ENCODE measurements at places on chromosomes 16 and 17. TPM values are rescaled to one million over a fixed set of nuclear protein-coding genes. Genes with fewer than 3 reads are reported as not detected.

EPN3 gene
- total RNA-seq: 5.8 TPM

COPZ2 gene
- not detected for total RNA-seq

ARL2BP gene
- total RNA-seq: 13.6 TPM

TBC1D24 gene
- total RNA-seq: 21.5 TPM

KRT31 gene
- not detected for total RNA-seq

DNA sequence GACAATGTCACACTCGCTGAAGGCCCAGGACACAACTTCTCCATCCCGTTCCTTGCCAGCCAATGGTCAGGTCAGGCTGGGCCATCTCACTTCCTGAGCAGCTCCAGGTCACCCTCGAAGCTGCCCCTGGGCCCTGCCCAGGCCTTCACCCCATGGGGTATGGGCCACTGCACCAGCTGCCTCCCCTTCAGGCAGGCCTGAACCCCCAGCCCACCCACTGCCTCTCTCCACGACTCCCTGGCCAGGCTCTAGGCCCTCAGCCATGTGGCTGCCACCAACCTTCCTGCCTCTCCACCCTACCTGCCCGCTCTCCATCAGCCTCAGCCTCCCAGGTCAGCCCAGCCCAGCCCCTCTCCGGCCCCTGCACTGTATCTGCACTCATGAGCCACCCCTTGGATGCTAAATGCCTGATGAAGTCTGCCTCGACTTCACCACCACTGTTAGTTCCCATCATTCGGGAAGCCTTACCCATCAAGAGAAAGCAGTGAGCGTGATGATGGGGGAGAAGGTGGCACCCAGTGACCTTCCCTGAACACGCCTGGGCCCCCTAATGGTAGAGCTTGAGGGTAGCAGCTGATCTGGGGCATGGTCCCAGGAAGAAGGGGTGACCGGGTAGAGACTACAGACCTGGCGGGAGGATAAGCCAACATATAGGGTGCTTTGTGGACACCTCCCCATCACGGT, 30.9 kb upstream of the C16orf95 start:
- DNase-seq: no peak
- no peaks in the 10 kb centered on the region for H3K27me3 ChIP-seq
- H3K4me3 ChIP-seq: no peak overlapping the region

- DNase-seq: no peak
- no peaks in the 10 kb centered on the region for H3K27me3 ChIP-seq
- no peaks in the 10 kb centered on the region for H3K4me1 ChIP-seq
- H3K27ac ChIP-seq: no peak overlapping the region
- H3K36me3 ChIP-seq: no peaks in the 10 kb centered on the region
Observed at GRCh38 chr17:65785109-65785508, 223.7 kb upstream of the AXIN2 start.

GRCh38 chr17:56863974-56864373, 30.0 kb downstream of the DGKE start:
- no peak overlapping the region for H3K4me3 ChIP-seq
- no peaks in the 10 kb centered on the region for H3K27me3 ChIP-seq
- peaks cover 5% of the 10 kb centered on the region for H3K36me3 ChIP-seq
- no peak for DNase-seq

- no peaks in the 10 kb centered on the region for H3K4me1 ChIP-seq
- H3K4me3 ChIP-seq: no peak overlapping the region
- H3K27me3 ChIP-seq: no peaks in the 10 kb centered on the region
- no peak for DNase-seq
- 0 out of 2 replicates have a peak, but pooled peaks cover 2% of the 10 kb centered on the region for H3K36me3 ChIP-seq
- no peak overlapping the region for H3K27ac ChIP-seq
Observed at GRCh38 chr17:82392941-82393340, 21.4 kb downstream of the UTS2R start.

GRCh38 chr17:58176200-58176599, 9.4 kb downstream of the OR4D2 start:
- DNase-seq: no peak
- H3K27me3 ChIP-seq: 0 out of 2 replicates have a peak, but pooled peaks cover 3% of the 10 kb centered on the region
- H3K36me3 ChIP-seq: no peaks in the 10 kb centered on the region
- no peak overlapping the region for H3K4me3 ChIP-seq
- H3K27ac ChIP-seq: no peak overlapping the region
- H3K4me1 ChIP-seq: no peaks in the 10 kb centered on the region

DNA sequence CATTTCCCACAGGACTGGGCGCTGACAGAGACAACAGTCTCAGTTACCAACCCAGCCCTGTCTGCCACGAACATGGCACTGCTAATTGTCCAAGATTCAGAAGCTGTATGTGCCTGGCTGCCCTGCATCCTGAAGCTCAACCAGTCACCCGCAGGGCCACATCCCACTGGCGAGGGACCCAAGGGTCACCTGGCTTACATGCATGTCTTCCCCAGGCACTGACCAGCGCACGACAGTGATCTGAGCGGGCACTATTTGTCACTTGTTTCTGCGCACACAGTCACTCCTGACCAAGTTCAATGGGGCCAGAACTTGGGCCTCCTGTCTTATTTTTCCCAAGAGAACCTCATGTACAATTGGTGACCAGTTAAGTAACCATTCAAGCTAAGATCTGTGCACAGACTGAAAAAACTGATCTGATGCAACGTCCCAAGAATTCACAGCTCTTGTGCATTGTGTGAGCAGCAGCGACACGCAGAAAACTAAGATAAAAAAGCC, 13.1 kb downstream of the USP7 start:
- H3K4me3 ChIP-seq: no peak overlapping the region
- no peak overlapping the region for H3K27ac ChIP-seq
- no peaks in the 10 kb centered on the region for H3K27me3 ChIP-seq
- peaks cover 18% of the 10 kb centered on the region for H3K4me1 ChIP-seq
- no peak for DNase-seq

GRCh38 chr17:16155536-16155935, 59.8 kb downstream of the NCOR1 start:
- H3K4me3 ChIP-seq: no peak overlapping the region
- DNase-seq: no peak
- no peak overlapping the region for H3K27ac ChIP-seq
- H3K27me3 ChIP-seq: no peaks in the 10 kb centered on the region
- peaks cover 2% of the 10 kb centered on the region for H3K36me3 ChIP-seq

All from H1 (cell line).